ENCODE measurements at places on chromosomes 2 and 18. TPM values are rescaled to one million over a fixed set of nuclear protein-coding genes. Genes with fewer than 3 reads are reported as not detected.
A peak's percentile ranks its signal among the peaks of the same experiment; 100 is the strongest.

The TMEFF2 gene
- total RNA-seq, result not detected

The ARHGAP15 gene
- total RNA-seq, result 137 TPM

The PFN4 gene
- total RNA-seq, result not detected

DNA sequence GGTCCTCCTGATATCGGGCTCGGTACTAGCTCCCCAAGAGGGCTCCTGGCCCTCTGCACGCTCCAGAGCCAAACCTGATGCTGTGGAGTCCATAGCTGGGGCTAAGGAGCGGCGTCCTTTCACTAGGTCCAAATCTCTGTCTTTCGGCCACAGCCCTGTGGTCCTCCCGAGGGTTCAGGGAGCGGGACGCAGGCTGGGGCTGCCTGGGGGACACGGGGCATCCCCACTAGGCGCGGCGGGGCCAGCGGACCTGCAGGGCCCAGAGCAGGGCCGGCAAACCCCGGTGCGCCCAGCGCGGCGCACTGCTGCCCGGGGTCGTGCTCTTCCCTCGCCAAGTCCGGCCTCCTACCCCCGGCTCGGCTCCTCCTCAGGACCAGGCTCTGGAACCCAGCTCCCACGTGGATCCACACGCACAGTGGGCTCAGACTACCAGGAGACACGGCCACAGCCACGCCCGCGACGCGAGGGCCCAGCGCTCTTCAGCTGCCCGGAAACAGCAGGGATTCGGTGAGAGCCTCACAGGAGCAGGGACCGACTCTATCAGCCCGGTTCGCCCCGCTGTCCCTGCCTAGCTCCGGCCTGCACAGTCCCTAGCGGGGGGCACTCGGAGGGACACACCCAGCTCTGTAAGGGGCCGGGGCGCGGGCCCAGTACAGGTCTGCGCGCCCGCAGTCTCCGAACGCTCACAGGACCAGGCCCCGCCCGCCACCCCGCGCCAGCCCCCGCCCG lies 593 bp downstream of the ZNF514 start:
- H3K4me3 ChIP-seq, result peak overlapping the region; percentile 79
- H3K27me3 ChIP-seq, result no peaks in the 10 kb centered on the region

- H3K4me3 ChIP-seq, result no peak overlapping the region
- no peaks in the 10 kb centered on the region for H3K4me1 ChIP-seq
- H3K27ac ChIP-seq, result no peak overlapping the region
- DNase-seq, result no peak
- H3K27me3 ChIP-seq, result no peaks in the 10 kb centered on the region
- H3K36me3 ChIP-seq, result no peaks in the 10 kb centered on the region
These were observed 106.8 kb downstream of the ASAP2 start for GRCh38 chr2:9313443-9313842.

The CRYGD gene
- not detected for total RNA-seq

- H3K27me3 ChIP-seq, result no peaks in the 10 kb centered on the region
- H3K4me3 ChIP-seq, result no peak overlapping the region
- no peak overlapping the region for H3K27ac ChIP-seq
- H3K4me1 ChIP-seq, result no peaks in the 10 kb centered on the region
- H3K36me3 ChIP-seq, result no peaks in the 10 kb centered on the region
These were observed 17.6 kb downstream of the EMX1 start for GRCh38 chr2:72934683-72935610.

The ADAM23 gene
- total RNA-seq, result 0.86 TPM

- DNase-seq, result no peak
- H3K27me3 ChIP-seq, result no peaks in the 10 kb centered on the region
- H3K4me1 ChIP-seq, result peaks cover 21% of the 10 kb centered on the region
These were observed 32.0 kb downstream of the LGALSL start for GRCh38 chr2:64485961-64486360.

The LIMS3 gene
- 0.87 TPM for total RNA-seq

- no peak overlapping the region for H3K27ac ChIP-seq
- no peaks in the 10 kb centered on the region for H3K36me3 ChIP-seq
- no peak overlapping the region for H3K4me3 ChIP-seq
- no peak for DNase-seq
- H3K4me1 ChIP-seq, result no peaks in the 10 kb centered on the region
- no peaks in the 10 kb centered on the region for H3K27me3 ChIP-seq
These were observed 1183.6 kb downstream of the LRP1B start for GRCh38 chr2:140947236-140947635.

GRCh38 chr18:8942021-8942908 lies 160.2 kb upstream of the NDUFV2 start:
- no peak overlapping the region for H3K27ac ChIP-seq
- H3K4me1 ChIP-seq, result peaks cover 7% of the 10 kb centered on the region
- no peak overlapping the region for H3K4me3 ChIP-seq

- H3K36me3 ChIP-seq, result no peaks in the 10 kb centered on the region
- H3K27ac ChIP-seq, result no peak overlapping the region
- no peak for DNase-seq
- no peaks in the 10 kb centered on the region for H3K4me1 ChIP-seq
- H3K27me3 ChIP-seq, result no peaks in the 10 kb centered on the region
These were observed 197.7 kb downstream of the NAPG start for GRCh38 chr18:10723496-10723895.

All from spleen (tissue), 13 donors.